Inflammatory macrophage treated with lipopolysaccharide for 4 hours (primary cell): ENCODE measurements at places on chromosomes 4 and X.

DNA sequence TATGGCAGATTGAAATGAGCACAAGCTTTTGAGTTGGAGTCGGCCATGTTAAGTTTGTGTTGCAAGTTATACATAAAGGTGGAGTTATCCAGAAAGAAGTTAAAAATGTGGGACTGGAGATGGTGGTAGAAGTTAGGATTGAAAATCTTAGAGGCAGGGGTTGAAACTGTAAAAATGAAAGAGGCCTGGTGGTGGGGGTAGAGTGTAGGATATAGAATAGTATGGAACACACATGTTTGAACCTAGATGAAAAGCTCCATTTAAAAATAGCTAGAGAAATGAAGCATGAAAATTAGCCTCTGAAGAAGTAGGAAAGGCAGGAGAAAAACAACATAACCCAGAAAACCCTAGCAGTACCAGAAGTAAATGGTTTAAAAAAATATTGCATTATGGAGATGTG, 131.8 kb upstream of the ENPEP start:
- DNase-seq, result no peak

DNA sequence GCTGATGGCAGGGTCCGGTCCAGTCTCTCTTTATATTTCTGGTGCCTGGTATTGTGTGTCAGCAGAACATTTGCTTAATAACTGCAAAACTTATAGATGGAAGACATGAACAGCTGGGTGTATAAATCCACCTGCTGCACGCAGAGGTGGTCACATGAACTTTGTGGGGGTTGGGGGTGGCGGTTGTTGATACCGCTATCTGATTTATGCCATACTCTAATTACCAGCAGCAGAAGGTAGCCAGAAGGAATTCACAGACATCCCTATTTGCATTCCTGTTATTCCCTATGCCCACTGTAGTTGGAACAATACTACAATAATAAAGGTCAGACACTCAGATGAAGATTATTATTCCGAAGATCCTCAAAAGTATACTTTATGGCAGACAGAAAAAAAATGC, 121.6 kb upstream of the PUDP start:
- no peak for DNase-seq

DNA sequence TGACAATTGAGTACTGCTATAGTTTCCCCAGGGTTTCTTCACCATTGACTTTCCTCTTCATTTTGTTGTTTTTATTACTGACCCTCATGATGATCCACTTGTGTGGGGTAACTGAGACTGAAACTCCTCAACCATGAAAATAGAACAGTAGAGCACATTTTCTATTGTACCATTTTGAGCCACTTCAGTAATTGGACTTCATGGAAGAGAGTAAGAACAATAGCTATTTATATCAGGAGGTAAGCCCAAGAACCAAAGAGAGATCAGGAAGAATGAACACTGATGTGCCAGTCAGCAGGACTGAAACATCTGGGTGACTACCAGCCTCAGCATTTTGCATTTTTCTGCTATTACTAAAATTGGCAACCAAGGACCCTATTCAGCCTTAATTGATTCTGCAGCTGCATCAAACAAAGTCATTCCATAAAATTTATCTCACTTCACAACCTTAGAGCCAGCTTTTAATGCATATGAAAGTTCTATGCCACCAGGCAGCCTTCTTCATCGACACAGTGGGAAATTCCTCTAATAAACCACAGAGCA, 151.4 kb downstream of the BANK1 start:
- DNase-seq, result no peak

DNA sequence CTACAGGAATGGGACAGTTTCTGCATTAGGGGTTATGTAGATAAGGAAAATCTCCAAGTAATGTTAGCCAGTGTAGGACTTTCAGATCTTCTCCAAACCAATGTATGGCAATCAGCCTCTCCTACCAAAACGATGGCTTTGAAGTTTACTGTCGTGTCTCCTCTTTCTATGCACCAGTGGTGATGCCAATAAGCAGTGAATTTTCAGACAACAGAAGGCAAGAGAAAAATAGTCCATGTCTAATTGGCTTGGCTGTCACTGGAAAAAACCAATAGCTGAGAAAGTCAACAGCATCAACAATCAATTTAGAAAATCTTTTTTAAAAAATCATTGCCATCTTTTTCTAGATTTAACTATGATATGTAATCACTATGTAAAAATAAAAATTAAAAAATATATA, 35.0 kb downstream of the LIMCH1 start:
- no peak for DNase-seq

GRCh38 chr4:26048378-26048882, 134.4 kb downstream of the SMIM20 start:
- no peak for DNase-seq

DNA sequence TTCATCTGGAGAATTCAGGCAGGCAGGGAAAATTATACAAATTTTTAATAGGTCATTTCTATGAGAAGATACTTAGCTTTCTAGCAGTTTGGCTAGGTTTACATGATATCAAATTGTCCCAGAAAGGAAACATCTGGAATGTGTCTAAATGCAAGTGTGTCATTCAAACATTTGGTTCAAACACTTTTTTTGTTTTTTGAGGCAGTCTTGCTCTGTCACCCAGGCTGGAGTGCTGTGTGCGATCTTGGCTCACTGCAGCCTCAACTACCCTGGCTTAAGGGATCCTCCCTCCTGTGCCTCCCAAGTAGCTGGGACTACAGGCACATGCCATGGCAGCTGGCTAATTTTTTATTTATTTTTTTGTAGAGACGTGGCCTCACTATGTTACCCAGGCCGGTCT, 31.6 kb downstream of the SPARCL1 start:
- DNase-seq, result no peak

DNA sequence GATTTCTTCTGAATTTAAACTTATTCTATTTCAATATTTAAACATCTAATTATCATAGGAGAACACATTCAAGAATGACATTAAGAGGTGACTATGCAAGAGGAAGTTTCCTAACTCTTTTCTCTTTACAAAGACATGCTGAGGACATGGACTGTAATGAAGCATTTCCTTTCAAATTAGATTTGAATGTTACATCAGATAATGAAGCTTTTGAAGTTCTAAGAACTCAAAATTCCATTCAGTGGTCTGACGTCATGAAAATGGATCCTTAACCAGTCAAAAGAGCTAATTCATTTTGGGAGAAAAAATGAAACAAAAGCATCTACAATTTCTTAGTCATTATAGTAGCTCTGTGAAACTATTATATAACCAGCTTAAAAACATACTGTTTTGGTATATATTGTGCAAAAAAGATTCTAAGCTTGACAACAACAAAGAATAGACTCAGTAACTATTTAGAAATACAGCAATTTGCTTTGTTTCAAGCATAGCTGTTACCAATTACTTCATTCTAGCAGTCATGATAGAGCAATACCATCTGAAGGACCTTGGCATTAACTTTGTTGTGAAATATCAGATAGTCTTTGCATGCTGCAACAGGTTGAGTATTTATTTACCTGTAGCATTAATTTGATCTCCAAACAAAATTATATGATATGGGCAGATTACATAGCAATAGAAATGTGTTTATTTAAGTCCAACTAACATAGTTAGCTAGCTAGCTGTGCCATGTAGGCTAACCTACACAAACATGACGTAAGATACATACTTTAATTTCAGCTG, 13.7 kb upstream of the DTHD1 start:
- DNase-seq, result peak; percentile 79

- no peak for DNase-seq
Measured at GRCh38 chrX:110000847-110001713, 1.8 kb upstream of the TMEM164 start.

GRCh38 chr4:183832776-183833450, 72.2 kb upstream of the STOX2 start:
- DNase-seq, result peak; percentile 88

DNA sequence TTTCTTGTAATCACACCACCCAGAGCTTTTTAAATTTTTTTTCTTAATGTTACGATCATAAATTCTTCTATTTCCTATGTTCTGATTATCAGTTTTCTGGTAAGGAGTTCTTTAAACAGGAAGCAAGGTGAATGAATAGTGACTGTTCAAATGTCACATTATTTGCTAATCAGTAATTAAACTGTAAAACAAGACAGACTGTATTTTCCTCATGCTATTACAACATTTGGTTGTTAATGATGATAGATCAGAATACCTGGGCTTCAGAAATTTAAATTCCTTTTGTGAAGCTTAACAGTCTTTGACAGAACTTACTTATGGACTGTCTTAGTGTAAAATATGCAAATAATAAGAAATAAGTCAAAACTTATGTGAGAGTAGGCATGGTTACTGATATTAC, 41.4 kb downstream of the CLCN3 start:
- no peak for DNase-seq

- DNase-seq, result peak; percentile 96
Measured at GRCh38 chr4:104966349-104967033, 180.2 kb upstream of the TET2 start.

GRCh38 chrX:95893636-95894035, 791.0 kb upstream of the DIAPH2 start:
- DNase-seq, result no peak

- DNase-seq, result peak; percentile 61
Measured at GRCh38 chr4:120156120-120156718, 89.6 kb upstream of the MAD2L1 start.

DNA sequence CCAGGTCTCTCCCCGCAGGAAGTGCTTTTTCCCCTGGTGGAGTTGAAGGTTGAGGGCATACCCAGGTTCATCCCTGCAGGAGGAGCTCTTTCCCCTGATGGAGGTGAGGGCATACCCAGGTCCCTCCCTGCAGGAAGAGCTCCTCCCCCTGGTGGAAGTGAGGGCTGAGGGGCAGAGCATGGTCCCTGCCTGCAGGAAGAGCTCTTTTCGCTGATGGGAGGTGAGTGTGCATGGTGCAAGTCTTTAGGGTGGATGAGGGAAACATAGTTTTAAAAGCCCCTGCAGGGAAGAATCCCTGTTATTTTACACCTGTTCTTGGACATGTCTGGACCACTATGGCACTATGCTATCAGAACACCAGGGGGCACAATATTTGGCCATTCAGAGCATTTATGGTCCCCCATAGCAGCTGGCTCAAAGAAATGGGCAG, 43.7 kb upstream of the PUDP start:
- no peak for DNase-seq

- no peak for DNase-seq
Measured at GRCh38 chrX:54074826-54075225, 30.6 kb upstream of the PHF8 start.

DNA sequence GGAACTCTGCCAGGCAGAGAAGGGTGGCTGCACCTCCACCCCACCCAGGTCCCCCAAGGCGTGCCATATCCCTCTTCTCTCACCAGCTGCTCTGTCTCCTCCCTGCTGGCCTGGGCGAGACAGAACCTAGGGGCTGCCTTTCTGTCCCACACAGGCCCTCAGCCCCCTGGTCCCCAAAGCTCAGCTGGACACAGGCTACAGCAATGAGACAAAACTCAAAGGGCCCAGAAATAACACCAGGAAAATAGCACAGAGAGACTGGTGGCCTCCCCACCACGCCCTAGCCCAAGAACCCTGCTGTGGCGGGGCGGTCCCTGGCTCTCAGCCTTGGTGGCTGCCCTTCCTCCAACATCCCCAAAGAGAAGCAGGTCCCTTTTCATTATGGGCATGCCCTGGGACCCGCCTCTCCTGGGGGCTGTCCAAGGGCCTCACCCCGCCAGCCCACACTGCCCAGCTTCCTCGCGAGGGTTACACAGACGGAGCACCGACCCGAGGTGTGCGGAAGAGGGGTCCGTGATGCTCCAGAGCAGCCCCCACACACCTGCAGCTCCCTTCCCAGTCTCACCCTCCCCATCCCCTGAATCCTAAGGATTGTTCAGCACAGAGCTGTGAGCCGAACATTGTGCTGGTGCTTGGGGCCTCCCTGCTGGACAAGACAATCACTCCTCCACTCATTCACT, 67.7 kb upstream of the HMX1 start:
- no peak for DNase-seq

DNA sequence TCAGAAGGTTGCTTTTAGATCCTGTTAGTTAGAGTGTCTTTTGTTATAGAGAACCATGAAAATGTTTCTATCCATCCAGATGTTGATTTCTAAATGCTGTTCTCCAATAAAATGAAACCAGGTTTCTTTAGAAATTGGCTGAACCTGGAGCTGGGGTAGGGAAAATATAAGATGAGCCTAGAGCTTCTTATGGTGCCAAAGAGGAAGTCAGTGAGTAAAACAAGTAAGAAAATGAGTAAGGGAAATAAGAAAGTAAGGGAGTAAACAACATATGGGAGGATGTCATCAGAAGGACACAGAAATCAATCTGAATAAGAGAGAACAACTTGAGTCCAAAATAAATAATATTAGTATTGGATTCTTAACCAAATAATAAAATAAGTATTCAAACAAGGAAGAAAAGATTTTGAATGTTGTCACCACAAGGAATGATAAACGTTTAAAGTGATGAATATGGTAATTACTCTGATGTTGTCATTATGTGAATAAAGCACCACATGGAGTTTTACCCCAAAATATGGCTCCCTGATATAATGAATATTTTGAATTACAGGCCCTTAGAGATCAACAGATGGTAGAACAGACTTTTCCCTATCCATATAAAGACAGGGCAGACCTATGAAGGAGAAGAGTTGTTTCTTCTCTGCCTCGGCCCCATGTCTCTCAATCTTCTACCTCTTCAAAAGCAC, 506.1 kb downstream of the IL15 start:
- no peak for DNase-seq

GRCh38 chr4:83885256-83886182, 349.6 kb downstream of the GPAT3 start:
- DNase-seq, result no peak

- DNase-seq, result no peak
Measured at GRCh38 chrX:21412883-21413282, 38.7 kb downstream of the CNKSR2 start.

DNA sequence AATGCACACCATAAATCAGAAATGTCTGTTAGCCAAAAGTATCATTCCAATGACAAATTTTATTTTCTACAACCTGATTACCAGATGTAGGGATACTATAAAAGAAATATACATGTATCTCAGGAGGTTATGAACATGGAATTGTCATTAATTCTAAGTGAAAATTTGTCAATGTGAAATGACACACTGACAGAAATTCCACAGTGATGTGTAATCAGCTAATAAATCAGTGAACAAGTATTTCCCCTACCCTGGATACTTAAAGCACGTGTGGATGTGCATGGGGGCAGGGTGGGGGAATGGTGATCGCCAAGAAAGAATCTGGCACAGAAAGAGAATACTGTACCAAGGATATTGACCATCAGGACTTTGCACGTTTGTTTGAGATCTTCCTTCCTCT, 123.6 kb downstream of the SH3RF1 start:
- DNase-seq, result no peak
